ENCODE measurements at places on chromosomes 16 and 17.

DNA sequence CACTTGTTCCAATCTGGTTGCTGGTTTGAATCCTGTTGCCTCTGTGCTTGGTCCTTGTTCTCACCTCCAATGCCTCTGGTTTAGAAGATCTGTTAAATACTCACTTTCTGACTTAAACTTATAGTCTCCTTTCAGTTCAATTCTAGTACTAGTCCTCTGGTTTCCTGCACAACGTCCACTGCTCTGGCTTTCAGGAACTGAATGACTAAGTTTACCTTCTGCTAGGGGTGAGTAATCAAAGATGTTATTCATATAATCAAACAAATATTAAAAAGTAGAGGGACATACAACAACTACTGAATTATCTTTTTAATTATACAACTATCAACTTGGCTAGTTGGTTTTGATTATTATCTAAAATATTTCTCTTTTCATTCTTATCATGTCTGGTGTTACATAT is 496.4 kb upstream of the TOM1L1 start:
- no peak for DNase-seq

DNA sequence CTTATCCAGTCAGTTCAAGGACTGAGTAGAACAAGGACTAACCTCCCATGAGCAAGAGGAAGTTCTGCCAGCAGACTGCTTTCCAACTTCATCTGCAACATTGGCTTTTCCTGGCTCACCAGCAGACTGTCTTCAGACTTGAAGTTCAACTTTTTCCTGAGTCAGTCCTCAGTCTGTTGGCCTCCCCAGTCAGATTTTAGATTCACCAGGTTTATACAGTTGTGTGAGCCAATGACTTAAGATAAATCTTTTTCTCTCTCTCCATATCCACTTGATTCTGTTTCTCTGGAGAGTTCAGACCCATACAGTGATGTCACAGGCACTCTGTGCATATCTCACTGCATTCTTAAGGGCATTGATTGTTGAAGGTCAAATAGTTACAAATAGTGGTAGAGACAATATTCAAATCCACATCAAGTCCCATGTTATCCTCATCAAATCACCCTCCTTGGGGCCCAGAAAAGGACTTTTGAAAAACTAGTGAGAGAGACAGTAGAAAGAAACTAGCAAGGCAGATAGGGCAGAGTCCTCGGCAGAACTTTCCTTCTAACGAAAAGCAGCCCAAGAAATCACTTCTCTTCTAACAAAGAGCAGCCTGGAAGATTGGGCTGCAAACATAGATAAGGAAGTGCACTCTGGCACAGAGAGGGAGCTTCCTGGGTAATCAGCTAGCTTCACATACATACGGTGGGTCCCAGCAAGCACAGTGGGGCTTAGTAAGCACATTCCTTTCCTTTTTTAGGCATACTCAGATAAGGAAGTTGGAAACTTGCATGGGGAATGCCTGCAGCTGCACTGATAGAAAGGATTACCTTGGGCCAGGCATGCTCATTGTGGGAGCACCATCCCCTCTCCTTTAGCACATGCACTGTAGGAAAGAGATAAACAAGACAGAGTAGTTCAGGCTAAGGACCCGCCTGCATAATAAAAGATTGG is 132.3 kb upstream of the FAM20A start:
- DNase-seq = no peak

- DNase-seq = no peak
These were observed 5.0 kb upstream of the CCL8 start for GRCh38 chr17:34314279-34314678.

DNA sequence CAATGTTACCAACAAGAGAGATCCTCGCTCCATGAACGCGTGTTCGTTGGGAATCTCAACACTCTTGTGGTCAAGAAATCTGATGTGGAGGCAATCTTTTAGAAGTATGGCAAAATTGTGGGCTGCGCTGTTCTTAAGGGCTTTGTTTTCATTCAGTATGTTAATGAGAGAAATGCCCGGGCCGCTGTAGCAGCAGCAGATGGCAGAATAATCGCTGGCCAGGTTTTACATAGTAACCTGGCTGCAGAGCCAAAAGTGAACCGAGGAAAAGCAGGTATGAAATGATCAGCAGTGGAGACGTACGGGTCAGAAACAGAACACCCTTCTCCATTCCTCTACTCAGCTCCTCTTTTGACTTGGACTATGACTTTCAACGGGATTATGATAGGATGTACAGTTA is 13.3 kb downstream of the SOCS1 start:
- DNase-seq = no peak

- no peak for DNase-seq
These were observed 151.6 kb downstream of the CLEC16A start for GRCh38 chr16:11095935-11096334.

DNA sequence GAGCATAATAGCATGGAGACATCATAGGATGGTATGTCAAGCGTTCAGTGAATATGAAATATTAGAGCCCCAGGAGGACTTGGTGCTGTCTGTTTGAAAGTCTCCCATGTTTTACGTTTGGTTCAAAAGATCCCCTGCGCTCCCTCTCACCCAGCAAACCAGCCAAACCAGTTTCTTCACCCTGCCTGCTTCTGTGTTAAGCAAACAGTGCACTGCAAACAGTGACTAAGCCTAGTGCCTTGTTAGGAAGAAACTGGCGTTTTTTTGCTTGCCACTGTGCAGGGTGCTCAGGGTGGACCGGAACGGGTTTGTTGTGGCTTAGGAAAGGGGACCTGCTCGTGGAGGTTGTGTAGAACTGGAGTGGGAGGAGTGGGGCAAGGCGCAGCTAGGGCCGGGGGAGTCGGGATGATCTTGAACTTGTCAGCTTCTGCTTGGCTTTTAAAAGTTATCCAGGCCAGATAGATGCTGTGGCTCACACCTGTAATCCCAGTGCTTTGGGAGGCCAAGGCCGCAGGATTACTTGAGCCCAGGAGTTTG is 7.7 kb downstream of the CDH1 start:
- DNase-seq = peak; percentile 57

DNA sequence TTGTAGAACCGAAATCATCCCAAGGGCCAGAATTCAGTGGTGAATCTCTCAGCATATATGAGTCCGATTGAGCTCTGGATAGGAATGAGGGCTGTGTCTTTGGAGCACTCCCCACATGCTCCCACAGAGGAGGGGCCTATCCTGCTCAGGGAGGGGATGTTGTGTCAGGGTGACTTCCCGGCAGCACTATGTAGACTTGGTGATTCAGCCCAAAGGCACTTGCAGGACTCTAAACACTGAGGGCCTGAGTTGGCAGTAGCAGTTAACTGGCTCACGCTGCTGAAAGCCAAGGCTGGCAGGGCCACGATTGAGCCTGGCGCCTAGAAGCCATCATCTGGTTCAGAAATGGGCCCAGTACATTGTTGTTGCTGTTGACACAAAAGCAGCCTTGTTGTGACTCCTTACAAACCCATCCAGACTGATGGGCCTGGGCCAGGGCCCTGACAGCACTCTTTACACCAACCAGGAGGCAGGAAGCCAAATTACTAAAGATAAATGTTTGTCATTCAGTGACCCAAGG is 31.9 kb downstream of the NMT1 start:
- no peak for DNase-seq

DNA sequence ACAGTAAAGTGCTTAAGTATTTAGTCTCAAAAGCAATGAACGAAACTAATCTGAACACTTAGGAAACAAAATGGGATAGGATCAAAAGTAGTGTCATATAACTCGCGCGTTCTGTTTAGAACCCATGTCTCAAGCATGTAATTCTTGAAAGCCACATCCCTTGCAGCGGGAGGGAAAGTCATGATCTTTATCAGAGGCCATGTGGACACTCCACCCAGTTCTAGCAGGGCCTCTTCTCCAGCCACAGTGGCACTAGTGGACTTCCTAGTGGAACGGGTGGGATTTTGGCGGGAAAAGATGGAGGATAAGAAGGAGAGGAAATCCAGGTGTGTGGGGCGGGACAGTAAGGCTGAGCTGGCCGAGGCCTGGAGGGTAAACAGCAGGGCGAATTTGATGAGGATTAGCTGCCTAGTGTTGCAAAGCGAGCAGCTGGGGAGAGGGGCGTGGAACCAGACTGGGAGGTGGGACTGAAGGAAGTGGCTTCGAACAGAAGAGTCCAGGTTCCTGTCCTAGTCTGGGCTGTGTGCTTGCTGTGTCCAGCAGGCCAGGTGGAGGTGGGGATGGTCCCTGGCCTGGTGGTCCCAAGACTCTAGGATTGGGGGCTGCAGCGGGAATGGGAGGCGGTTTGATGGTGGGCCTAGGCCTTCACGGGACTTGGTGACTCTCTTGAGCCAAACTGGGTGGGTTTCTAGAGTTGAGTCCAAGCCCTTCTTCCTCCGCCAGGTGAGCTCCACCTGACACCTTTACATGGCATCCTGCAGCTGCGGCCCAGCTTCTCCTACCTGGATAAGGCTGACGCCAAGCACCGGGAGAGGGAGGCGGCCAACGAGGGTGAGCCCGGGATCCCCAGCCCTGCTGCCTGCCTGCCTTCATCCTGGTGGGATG is 15.9 kb downstream of the POLR3E start:
- no peak for DNase-seq

DNA sequence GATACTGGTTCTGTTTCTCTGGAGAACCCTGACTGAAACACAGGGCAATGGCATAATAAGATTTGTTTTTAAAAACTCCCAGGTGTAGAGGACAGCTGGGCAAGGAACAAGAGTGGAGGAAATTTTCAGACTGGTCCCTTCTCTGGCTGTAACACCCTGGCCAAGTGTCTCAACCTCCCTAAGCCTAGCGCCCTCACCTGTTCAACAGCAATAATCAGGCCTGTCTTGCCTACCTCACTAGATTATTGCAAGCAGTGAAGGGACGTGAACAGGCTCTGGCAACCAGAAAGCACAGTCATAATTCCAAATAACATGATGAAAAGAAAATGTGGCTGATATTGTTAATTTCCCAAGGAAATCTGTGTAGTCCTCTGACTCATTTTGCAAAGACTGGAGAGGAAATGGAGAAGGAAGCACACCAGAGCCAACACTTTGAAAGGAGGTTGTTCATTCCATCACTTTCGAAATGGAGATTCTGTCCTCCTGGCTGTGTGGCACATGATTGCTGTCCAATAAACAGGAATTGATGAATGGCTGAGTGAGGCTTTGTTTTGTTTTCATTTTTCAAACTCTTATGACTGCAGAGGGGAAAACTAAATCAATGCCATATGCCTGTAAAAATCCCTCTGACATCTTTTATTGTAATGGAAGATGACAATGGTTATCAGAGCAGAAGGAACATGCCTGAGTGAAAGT is 87.5 kb upstream of the HLF start:
- DNase-seq = no peak

DNA sequence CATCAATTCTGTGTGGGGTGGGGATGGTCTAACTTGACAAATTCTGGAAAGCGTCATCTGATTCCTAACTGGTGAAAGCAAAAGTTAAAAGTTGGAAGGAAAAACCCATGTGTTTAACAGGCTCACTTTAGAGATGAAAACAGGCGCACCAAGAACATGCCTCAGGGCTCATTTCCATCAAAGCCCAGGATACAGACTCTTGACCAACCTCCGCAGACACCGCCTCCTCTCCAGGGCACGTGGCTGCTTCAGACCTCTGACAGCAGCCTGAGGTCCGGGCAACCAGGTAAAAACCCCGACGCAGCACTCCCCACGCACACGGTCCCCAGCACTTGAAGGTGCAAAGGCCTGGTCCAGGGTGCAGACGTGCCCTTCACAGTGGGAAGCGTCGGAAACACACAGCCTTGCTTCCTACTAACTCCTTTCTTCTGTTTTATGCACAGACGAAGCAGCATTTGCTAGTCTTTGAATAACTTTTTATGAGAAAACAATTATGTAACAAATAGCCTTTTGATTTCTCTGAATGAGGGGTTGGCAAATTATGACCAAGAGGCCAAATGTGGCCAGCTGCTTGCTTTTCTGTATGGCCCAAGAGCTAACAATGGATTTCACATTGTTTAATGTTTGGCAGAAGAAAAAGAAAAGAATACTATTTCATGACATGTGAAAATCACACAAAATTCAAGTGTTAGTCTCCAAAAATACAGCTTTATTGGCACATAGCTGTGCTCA is 44.2 kb upstream of the TRAP1 start:
- no peak for DNase-seq

DNA sequence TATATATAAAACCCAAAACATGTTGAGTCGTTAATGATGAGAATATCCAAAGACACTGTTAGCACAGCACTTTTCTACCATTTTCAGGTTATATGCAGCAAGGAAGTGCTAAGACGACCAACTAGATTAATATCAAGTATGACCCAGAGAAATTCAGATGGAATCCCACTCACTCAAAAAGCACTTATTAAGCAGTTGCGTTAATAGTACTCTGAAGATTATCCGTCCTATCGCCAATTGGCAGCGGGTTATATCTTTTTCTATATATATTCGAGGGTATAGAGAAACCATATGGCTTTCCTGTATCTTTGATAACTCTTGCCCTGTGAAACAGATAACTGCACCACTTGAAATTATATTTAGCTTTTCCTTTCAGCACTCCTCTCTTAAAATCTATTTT is 1.1 kb downstream of the CRLF3 start:
- no peak for DNase-seq

- DNase-seq = no peak
These were observed 36.4 kb downstream of the FOXL1 start for GRCh38 chr16:86614699-86615098.

Data from NCI-H2107 (cell line).